Stimulated activated CD8-positive, alpha-beta memory T cell treated with anti-CD3 and anti-CD28 coated beads, Interleukin-4, amount 100 ng/mL, for 1 hour (primary cell): ENCODE measurements at places on chromosomes 5 and 9.

DNA sequence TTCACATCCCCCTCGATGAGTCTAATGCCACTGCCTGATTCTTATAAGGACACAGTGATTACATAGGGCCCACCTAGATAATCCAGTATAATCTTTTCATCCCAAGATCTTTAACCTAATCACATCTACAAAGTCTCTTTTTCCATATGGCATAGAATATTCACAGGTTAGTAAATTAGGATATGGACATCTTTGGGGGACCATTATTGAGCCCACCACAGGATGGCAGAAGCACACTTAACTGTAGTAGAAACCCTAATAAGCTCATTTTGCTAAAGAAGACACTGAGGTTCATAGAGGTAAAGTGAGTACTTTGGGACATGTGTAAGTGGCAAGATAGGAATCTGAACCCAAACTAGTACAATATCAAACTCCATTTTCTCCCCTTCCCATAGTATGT lies 38.9 kb downstream of the ASTN2 start:
- DNase-seq = no peak

GRCh38 chr9:114270120-114270975 lies 52.5 kb upstream of the ORM1 start:
- no peak for DNase-seq

DNA sequence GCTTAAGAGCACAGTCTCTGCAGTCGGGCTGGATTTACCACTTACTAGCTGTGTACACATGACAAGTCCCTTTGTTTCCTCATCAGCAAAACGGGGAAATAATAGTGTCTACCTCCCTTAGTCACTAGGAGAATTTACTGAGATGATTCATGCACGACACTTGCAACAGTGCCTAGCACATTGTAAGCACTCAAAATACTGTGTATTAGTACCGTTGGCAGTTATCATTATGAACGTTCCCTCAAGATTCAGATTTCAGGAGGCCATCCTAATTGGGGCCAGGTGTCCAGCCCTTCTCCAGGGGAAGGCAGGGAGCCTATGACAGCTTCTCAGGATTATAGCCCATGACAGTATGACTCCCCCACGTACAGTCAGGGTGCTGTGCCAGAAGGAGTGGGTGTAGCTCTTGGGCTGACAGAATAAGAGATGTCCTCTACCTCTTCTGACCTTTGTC lies 164.3 kb downstream of the DOCK2 start:
- no peak for DNase-seq

GRCh38 chr5:81788329-81788728 lies 37.4 kb upstream of the SSBP2 start:
- no peak for DNase-seq

DNA sequence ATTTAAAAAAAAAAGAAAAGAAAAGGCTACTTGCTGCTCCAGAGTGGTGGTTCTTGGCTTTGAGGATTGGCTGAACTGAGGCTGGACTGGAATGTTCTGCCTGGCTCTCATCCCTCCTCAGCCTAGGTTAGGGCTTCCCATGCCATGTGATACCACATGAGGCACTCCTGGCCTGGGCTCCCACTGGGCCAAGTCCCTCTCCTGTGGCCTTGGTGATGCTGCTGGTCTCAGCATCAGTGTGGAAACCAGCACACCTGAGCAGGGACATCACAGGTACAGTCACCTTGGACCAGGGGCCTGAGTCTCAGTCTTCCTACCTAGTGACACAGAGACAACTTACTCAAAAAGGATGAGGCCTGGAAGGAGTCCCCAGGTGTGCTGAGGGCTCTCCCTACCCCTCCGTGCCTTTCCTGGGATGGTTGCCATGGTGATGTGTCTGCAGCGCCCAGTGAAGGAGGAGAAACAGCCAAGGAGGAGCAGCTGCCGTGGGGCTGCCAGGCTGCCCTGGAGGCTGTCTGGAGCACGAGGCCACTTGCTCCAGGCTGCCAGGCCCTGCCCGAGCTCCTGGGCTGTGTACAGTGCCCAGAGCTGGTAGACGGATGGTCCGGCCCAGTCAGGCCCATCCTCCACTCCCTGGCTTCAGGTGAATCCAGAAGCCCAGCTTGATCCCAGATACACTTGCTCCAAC lies 71.0 kb downstream of the WNK2 start:
- no peak for DNase-seq

- DNase-seq = no peak
Observed at GRCh38 chr5:88226881-88227450, 41.7 kb downstream of the TMEM161B start.

- no peak for DNase-seq
Observed at GRCh38 chr5:58165152-58165551, 294.7 kb downstream of the PLK2 start.

DNA sequence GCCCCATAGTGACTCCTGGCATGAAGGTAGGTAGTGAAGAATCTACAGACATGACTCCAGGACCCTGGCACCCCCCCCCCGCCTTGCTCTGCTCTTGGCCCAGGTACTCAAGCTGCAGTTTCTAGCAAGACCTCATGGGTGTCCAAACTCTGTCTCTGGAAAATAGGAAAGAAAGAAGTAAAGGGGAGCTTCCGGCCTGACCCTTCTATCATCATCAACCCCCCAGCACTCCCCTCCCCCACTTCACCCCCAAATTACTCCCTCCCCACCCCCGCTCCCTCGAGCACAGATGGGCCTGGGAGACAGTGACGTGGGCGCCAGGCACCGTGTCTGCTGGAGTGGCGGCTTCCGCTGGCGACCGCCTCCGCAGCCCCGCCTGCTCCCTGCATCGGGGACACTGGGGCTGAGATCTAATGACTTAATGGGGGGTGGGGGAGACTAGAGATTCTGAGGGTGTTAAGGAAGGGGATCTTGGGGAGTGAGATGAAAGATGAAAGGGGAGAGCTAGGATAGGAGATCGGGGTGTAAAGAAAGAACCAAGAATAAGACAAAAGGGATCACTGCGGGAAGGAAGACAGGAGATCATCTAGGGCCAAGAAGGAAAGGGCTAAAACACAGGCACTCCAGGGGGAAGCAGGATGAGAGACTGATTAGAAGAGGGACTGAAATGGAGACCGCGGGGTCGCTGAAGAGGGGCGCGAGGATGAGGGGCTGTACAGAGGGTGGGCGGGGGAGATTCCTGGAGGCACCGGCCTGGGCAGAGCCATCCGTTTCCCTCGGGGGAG lies 1.1 kb upstream of the DNAJB5 start:
- DNase-seq = no peak

DNA sequence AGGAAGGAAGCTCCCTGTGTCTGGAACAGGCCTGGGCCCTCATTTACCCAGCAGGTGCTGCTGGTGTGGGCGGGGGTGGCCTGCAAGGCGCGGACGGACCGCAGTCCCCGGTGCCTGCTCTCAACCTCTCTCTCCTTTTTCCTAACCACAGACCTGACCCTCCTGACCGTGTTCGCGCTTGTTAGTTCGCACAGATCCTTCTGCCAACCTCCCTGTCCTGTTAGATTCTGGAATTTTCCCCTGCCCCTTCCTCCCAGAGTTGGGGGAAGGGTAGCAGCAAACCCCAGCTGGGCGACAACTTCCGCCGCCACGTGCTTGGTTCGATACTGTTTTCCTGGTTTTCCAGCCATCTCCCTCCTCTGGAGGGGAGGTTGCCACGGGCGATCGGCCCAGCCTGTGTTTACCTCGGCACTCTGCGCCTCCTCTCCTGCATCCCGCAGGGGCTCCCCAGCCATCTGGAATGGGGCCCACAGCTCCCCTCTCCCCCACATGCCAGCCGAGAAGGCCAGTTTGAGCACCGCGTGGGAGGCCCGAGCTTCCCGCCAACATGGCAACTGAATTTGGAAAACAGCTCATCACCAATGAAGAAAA lies 70.8 kb upstream of the UNC5A start:
- DNase-seq = no peak

GRCh38 chr5:66642538-66642937 lies 46.3 kb downstream of the MAST4 start:
- DNase-seq = no peak

GRCh38 chr9:132588098-132588497 lies 5.7 kb downstream of the BARHL1 start:
- no peak for DNase-seq

DNA sequence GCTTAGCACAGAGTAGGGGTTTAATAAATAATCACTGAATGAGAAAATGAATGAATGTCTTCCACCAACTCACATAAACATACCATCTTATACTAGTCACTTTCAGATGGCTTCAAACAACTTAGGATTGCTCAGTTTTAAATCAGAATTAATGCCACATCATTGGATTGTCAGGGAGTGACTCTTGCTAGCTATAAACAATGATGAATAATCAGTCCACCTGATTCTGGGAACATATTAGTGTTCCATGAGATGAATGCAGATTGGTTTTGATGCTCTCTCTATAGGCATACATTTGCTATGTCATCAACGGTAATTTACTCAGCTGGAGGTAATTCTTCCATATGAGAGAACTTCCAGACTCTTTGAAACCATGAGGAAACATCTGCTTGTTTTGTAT lies 97.4 kb downstream of the CDH9 start:
- no peak for DNase-seq

DNA sequence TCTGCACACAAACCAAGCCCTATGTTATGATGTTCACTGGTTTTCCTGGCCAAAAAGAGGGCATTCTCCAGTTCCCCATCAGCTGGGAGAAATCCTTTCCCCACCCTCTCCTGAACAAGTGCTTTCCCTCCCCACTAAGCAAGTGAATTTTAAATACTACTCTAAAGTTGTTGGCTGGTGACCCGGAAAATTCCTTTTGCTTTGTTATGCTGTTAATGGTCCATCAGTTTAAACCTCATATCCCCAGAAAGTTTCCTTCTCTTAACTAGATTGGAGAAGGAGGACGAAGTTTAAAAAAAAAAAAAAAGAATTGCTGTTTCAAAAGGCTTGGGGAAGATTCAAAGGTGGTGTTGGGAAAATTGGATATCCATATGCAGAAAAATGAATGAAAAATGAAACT lies 21.9 kb upstream of the SPRY4 start:
- DNase-seq = no peak

DNA sequence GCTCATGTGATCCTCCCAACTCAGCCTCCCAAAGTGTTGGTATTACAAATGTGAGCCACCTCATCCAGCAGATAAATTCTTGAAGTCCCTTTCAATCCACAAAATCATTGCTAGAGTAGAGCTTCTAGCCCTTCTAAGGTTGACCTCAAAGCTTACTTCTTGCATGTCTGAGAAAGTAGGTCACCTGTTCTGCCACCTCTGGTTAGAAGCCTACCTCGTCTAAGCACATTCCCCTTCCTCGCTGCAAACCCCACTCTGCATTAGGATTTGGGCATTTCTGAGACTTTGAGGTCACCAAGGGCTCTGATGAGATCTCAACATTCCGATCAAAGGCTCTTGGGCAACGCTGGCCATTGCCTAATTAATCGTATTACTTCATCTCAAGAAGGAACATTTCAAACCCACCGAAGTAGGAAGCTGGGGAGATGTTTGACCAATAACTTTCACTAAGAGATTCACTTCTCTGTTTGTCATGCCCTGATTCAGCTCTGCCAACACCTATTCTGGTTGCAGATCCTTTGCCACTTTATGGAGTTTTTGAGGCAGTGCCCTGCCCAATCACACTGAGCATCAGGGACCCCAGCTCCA lies 8.6 kb downstream of the ADAM19 start:
- no peak for DNase-seq

- no peak for DNase-seq
Observed at GRCh38 chr9:3863111-3863528, 337.3 kb upstream of the RFX3 start.

- no peak for DNase-seq
Observed at GRCh38 chr9:128653908-128654307, 2.7 kb downstream of the DYNC2I2 start.

- no peak for DNase-seq
Observed at GRCh38 chr9:10268531-10269485, 344.0 kb downstream of the PTPRD start.

- no peak for DNase-seq
Observed at GRCh38 chr9:33138768-33139167, 28.4 kb downstream of the B4GALT1 start.

- DNase-seq = no peak
Observed at GRCh38 chr5:142128675-142129208, 20.2 kb downstream of the NDFIP1 start.

DNA sequence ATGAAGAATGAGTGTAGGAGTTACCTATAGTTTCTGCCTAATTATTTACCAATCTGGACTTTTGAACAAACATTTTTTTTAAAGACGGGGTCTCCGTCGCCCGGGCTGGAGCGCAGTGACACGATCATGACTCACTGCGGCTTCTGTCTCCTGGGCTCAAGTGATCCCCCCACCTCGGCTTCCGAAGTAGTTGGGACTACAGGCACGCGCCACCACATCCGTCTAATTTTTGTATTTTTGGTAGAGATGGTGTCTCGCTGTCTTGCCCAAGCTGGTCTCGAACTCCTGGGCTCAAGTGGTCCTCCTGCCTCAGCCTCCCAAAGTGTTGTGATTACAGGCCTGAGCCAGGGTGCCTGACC lies 1.5 kb downstream of the CTNNA1 start:
- DNase-seq = no peak

DNA sequence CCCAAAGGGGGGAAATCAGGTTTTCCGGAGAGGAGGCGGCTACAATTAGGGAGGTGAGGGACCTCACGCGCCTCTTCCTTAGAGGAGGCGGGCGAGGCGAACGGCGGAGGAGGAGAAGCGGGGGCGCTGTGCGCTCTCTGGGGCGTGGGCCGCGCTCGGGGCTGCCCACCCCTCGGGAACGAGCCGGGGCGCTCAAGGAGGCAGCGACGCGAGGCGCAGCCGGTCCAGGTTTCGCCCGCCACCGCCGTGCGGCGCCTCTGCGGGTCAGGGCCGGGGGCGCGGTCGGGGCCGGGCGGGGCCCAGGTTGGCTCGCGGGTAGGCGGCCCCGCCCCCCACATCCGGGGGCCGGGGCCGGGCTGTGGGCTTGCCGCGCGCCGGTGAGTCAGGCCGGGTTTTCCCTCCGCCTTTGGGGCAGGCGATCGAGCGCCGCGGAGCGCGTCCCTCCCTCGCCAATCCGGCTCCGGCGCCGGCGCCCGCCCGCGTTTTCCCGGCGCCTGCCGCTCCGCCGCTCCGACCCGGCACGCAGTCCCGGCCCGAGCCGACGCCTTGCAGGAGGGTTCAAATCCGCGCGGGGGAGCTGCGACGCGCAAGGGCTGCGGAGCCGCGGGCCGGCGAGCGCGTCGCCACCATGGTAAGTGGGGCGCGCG lies at the start of gene N4BP3:
TSS of gene N4BP3 (plus strand) at position 392 of the 647 bp plus-strand sequence. CDS start 6,052 bp downstream, outside the sequence.
- peak; percentile 68 for DNase-seq

DNA sequence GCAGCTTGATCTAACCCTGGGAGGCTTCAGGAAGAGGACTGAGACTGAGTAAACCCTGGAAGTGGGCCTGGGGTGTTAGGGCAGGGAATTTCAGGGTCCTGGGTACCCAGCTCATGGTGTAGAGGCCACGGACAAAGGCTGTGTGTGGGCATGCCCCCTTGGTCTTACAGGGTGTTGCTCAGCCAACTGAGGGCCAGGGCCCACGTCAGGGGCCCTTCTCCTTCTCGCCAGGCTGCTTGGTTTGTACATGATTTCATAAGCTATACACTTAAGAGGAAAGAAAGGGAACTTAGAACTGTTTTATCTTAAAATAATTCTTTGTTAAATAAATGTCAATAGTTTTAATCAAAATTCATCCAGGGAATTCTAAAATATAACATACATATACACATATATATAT lies 95.4 kb downstream of the TLE4 start:
- DNase-seq = no peak
